ENCODE measurements at places on chromosomes 2 and 18.

GRCh38 chr2:78411303-78411702 lies 614.2 kb upstream of the REG3G start:
- DNase-seq, result no peak

DNA sequence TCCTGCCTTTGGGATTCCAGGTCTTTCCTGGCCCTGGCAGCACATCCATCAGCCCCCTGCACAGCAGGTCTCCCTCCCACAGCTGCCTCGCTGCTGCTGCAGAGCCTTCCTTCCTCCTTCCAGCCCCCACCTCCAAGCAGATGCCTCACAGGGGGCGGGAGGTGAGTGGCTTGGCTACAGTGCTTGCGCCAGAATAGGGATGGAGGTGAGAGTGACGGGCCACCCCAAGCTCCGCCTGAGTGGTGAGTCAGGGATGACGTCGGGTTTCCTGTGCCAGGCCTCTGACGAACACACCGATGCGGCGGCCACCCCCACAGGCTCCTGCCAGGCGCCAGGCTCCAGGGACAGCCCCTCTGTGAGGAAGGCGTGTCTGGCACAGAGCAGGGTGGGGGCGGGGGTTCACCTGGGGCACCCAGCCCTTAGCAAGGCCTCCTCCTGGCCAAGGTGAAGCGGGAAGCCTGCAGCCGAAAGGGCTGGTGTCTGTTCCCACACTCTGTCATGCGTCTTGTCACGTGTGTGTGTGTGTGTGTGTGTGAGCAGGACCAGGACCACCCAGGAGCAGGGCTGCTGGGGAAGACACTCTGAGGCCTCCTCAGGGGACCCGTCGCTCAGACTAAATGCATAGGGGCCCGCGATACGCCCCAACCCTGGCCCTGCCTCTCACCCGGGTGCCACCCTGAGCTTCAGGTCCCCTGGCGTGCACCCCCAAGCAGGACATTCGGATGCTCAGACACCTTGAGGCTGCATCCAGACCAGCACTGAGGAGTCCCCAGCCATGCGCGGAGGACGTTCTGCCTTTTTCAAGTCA lies 3.4 kb upstream of the DUSP2 start:
- DNase-seq, result peak; percentile 86

- DNase-seq, result no peak
Observed at GRCh38 chr18:5884375-5884774, 10.9 kb downstream of the TMEM200C start.

DNA sequence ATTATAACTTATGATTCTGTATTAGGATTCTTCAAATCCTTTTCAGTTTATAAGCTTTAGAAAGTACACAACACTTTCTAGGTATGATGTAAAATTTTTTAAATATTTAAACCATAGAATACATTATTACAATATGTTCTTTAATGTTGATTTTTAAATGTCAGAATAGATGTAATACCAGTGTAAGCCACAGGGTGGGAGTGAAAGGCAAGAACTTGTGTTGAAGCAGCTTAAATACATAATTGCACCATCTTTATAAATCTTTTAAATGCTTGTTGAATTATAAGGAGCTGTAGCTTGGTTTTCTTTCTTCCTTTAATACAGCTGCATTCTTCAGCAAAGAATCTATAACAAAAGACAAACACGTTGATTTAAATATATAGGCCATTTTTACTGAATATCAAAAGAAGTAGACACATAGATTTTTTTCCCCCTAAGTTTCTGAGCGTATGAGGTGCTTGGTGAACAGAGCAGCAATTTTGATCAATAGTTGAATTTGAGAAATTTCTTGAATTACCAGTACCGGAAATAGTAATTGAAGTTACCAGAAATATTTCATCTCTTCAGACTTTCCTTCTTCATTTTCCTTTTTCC lies 63.0 kb downstream of the TANK start:
- DNase-seq, result no peak

- DNase-seq, result no peak
Observed at GRCh38 chr18:12657684-12658425, at the start of gene SPIRE1. Gene SPIRE1, minus strand, starts transcription at chr18:12658107. Its CDS starts 241 bp downstream, at chr18:12657866.

DNA sequence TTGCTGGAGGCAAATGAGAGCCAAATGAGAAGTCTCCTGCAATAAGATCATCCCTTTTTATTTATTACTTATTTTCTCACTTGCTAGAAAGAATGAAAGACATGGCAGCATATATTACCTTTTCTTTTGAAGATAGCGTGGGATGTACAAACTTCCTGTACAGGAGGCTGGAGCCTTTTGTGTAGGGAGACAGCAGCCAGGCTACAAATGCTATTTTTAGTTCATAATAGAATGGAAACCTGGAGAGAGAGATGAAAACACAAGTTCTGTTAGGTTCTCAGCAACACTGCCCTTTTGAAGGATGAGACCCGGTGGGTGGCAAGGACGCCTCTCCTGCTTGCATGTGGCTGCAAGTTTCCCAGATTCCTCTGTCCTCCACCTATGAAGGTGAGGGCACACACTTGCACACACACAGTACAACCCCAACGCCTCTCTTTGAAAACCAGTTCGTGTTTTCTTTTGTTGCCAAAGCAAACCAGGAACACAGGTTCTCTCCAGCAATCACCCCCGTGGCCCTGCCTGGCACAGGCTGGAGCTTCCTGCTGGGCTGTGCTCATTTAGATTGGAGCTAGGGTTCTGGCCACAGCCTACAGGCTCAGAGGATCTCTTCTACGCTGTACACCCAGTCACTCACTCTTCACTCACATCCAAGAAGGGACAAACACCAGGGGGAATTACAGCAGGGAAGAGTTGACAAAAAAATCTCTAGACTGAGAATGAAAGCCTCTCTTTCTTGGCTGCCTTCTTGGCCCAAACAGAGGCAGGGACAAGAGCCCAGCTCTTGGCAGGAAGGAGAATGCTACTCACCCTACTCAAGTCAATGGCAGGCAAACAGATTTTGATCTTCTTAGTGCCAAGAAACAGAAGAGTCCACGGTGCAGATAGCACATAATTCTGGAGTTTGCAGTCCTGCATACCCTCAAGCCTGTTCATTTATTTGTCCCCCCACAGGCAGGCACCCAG lies 55.6 kb downstream of the MRPL35 start:
- DNase-seq, result no peak

- no peak for DNase-seq
Observed at GRCh38 chr2:98310010-98310409, 36.2 kb upstream of the CNGA3 start.

GRCh38 chr2:187500585-187501359 lies 52.7 kb upstream of the CALCRL start:
- DNase-seq, result no peak

DNA sequence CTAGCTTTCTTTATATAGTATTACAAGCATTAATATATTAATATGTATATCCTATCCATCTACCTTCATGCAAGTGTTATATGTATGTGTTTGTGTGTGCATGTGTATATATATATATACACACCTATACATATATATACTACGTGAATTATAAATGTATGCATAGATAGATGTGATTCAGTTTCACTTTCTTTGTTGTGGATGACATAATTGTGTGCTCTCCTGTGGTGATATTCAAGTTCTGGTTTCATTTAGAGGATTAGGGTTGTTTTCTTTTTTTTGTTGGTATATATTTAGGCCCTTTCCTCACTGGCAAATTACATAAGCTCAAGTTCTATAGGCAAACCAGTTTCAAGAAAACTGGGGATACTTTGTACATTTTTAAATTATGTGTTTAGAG lies 225.7 kb upstream of the FANCL start:
- no peak for DNase-seq

GRCh38 chr18:36811430-36811829 lies 17.4 kb downstream of the TPGS2 start:
- no peak for DNase-seq

- DNase-seq, result no peak
Observed at GRCh38 chr2:71122387-71123298, 7.4 kb downstream of the MCEE start.

DNA sequence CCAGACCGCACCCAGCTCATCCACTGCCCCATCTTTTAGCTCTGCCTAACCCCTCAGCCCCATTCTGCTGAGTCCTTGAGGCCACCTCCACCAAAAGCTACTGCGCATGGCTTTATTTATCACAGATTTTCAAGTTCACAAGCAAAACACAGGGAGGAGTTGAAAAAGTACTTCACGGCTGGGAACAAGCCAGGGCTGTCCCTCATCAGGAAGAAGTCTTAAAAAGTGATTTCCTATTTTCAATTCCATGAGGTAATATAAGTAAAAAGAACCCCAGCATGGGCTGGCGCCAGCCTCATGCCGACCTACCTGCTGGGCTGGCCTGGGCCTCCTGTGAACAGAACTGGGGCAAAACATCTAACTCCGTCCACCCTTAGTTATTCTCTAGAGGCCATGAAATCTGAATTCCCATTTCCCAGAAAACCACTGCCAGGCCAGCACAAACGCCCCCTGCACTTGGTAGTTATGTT lies 69.0 kb downstream of the POLR1A start:
- DNase-seq, result no peak

DNA sequence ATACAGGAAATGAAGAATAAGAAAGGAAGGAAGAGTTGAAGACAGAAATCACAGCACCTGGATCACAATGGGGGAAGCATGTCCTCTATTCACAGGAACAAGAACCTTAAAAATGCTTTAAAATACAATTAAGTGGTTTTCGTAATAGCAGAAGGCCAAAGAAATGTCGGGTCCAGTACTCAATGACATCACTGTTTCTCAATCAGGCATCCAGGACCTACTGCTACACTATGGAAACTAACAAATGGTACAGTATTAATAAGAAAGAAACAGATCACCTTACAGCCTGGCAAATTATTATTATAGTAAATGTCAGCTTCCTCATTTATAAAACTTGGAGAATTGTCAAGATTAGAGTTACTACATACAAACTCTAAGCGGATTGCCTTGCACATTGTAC lies 15.8 kb downstream of the HNRNPLL start:
- no peak for DNase-seq

DNA sequence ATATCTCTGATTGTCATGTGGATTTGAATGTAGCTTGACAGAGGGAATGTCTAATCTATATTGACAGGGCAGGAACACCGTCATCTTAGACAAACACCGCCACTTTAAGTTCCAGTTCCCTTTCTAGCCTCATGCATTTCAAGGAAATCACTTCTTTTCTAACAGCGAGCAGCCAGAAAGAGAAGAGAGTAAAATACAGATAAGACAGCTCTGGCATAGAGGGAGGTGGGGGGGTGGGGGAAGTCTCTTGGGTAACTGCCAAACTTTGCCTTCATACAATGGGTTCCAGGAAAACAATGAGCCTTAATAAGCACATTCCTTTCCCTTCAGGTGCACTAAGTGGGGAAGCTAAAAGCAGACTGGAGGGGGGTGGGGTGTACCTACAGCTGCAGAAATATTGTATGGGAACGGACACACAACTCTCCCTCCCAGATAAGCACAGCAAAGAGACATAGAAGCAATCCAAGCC lies 37.2 kb downstream of the CASP10 start:
- DNase-seq, result peak; percentile 74

DNA sequence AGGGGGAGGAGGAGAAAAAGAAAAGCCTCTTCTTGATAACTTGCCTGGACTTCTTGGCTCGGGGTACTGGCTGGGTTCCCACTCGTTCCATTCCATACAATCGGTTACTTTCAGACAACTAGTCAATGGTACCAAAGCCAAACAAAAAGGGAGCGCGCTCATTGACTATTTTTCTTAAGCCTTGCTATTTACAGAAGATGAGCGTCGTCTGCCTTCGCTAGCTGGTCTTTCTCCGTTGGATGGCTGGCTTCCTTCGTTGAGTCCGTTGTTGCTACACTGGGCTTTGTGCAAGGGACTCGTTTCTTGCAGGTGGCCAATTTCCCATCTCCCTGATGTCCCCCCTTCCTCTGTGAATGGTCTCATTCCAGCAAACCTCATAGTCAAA lies 260.4 kb downstream of the ZNF516 start:
- DNase-seq, result no peak

DNA sequence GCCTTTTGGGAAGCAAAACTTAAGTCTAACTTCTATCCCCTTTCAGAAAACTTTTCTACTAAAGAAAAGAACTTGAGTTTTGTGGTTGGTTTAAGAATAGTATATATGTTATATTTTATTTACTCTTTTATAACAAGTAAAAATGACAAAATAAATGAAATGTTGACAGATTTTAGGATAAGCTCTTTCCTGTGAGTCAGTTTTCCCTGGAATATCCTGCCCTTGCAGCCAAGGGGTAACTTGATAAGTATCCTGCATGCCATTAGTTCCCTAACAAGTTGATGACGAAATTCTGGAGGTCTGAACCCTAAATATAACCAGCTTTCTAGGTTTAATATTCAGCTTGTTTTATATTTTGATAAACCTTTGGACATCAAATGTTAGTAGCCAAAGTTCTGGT lies 7.3 kb upstream of the HTR2B start:
- DNase-seq, result no peak

DNA sequence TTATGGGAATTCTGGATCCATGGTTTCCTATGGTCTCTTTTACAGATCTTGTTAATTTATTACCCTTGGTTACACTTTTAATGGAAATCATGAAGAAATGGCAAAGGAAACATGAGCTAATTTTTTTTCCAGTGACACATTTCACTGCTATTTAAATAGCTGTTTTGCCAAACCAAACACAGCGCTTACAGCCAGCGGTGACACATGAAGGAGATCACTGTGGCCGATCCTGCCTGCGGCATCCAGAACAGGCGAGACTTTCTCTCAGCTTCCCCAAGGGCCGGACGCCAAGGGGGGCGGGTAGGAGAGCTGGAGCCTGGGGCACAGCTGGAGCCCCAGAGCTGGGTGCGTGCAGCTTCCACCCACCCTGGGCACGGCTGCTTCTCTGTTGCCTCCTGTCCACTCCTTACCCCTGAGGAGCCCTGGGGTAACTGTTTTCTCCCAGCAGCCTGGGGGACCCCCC lies 81.4 kb upstream of the PKDCC start:
- DNase-seq, result no peak

DNA sequence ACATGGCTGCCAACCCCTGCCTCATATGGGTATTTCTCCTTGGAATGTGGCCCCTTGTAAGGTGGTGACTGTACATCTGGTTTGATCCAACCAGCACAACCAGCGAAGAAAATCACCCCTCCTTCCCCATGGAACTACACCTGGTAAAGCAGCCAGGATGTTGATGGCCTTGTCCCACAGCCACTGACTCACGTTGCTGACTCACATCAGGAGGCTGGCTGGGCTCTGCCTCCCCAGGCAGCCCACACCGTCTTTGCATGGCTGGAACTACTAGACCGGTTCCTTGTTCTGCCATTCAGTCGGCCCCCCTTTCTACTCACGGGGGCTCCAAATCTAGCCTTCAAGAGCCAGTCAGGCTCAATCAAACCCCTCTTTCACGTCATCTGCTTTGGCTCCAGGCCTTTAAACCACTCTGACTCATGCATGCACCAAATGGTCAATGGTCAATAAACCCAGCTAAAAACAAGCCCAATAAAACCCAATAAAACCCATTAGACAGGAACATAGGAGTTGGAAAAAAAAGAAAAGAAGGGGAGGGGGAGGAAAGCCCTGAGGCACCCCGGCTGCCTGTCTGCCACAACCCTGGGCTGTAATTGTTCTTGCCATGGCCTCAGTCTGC lies 114.8 kb downstream of the PLB1 start:
- no peak for DNase-seq

GRCh38 chr2:101307503-101307902 lies 998 bp downstream of the RNF149 start:
- DNase-seq, result no peak

Measured in DND-41 (cell line).